ENCODE measurements at places on chromosomes 1 and 21. TPM values are rescaled to one million over a fixed set of nuclear protein-coding genes. Genes with fewer than 3 reads are reported as not detected.

Gene FAM3B
- not detected for total RNA-seq

Gene OR2G6
- not detected for total RNA-seq

Gene VSIG8
- total RNA-seq, result not detected

Gene CYP2J2
- total RNA-seq, result 2.2 TPM

Gene SLC44A5
- 0.23 TPM for total RNA-seq

Gene PNRC2
- 139 TPM for total RNA-seq

Gene OR1C1
- not detected for total RNA-seq

Gene CELA3B
- total RNA-seq, result not detected

Gene DEPDC1
- 31.0 TPM for total RNA-seq
